ENCODE measurements at places on chromosomes 6 and 20.

- DNase-seq: no peak
Observed at GRCh38 chr6:14665827-14666724, 548.5 kb downstream of the CD83 start.

- DNase-seq: no peak
Observed at GRCh38 chr6:3372184-3372846, 84.5 kb downstream of the SLC22A23 start.

DNA sequence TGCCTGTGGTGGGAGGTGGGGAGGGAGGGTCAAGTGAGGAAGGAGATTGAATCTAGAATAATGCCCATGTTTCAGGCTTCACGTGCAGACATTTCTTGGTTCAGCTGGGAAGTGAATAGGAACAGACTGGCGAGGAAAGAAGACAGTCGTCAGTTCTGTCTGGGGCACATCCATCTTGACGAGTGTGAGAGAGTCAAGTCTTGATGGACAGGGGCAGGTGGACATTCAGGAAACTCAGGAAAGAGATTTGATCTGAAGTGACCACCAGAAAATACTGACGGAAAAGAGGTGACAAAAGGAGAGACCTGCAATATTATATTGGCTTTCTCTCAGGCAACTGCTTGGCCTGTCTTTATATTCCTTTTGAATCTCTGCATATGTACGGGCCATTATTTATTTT, 68.6 kb downstream of the ESR1 start:
- no peak for DNase-seq

- no peak for DNase-seq
Observed at GRCh38 chr6:95309545-95309944, 267.8 kb upstream of the MANEA start.

DNA sequence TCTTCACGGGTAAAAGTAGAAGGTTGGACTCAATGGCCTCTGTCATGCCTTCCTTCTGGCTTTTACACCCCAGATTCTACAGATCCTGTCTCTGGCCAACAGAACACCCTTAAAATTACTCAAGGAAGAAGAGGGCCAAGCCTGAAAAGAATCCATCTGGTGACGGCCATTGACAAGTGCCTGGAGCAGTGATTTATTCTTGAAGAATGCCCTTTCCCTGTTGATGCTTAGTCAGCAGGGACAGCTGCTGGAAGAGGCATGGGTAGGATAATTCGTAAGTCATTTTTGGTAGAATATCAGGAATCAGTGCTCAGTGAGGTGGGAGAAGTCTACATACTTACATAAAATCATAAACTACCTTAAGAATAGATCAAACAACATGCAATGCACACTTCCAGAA, 397.9 kb downstream of the SAMD5 start:
- no peak for DNase-seq

DNA sequence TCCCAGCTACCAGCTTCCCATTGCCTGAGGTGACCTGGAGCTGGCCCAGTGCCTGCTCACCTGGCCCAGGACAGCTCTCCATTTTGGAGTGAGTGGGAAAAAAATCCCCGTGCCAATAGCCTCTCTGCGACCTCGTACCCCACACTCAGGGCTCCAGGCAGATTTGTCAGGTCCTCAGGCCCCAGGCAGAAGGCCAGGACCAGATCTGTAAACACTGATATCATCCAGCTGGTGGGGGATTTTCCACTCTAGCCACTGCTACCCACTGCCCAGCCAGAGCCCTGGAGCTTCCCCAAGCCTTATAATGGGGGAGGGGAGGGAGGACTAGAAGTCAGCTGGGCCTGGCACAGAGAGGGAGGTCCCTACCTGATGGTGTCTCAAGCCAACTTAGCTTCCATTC, 1.3 kb upstream of the PGC start:
- no peak for DNase-seq

DNA sequence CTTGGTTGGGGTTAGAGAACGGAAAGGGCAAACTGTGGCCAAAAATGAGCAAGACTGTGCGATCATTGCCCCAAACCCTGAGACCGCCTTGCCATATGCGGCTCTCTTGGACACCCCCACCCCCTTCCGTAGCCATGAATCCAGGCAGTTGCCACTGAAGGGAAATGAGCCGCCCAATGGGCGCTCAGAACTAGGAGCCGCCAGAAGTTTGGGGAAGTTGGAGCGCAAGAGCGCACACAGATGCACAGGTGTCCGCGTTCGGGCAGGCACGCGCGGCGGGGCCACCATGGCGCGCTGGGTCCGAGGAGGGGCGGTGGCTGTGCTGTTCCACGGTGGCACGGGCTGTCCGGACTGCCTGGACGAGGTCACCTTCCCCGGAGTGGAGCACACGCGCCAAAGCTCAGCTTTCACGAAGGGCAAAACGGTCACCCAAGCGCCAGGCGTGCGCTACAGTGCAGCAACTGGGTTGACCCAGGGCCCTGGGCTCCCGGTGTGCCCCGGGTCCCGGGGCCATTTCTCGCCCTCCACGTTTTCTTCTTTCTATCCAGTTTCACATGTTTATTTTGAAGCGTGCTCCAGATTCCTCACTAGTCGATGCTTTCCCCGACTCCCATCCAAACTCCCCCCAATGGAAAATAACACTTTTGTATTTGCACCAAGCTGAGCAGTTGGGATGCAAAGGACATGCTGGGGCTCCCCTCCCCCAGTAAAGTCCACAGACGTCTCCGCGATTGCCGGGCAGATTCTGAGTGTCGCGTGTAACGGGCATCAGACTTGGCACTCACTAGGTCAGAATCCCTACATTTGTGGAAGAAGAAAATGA, 906 bp upstream of the PDE10A start:
- no peak for DNase-seq

GRCh38 chr20:44357555-44358125, 2.1 kb downstream of the HNF4A start:
- DNase-seq: no peak

DNA sequence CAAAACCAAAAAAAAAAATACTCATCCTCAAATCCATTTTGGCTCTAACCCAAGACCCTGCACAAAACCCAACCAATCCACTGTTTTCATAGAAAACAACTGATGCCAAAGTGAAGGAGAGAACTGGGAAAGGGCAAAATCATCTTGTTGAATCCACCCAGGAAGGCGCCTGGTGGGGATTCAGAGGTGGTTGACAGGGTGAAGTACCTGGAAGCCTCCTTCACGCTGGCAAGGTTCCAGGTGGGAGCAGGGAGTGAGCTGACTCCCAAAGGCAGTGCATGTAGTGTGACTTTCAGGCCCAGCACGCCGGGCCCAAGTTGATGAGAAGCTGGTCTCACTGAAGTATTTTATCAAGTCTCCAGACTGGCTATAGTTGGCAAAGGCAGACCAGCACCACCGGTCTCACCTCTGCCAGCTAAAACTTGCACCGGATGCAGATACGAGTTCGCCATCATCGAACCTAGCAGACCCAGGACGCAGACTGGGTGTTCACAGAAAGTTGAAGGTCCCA, 16.5 kb downstream of the PPP1R10 start:
- DNase-seq: no peak

GRCh38 chr6:143139239-143139784, 78.6 kb downstream of the AIG1 start:
- DNase-seq: peak; percentile 37

DNA sequence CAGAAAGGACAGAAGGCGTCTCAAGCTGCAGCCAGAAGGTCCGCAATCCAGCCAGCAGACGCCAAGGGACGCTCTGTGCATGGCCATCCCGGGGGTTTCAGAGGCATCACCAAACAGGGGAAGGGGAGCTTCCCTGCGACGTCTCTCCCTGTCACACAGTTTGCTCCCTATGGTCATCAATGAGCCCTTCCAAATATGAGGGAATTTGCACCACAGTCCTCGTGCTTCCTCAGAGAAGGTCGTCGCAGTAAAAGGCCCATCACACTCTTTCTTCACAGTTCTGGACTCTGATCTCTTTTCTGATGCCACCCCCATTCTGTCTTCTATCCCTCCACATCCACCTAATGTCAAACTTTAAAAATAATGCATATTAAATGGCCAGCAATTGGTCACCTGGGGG, 10.2 kb upstream of the FOXC1 start:
- no peak for DNase-seq

GRCh38 chr20:23081263-23081819, 4.8 kb downstream of the CD93 start:
- no peak for DNase-seq

DNA sequence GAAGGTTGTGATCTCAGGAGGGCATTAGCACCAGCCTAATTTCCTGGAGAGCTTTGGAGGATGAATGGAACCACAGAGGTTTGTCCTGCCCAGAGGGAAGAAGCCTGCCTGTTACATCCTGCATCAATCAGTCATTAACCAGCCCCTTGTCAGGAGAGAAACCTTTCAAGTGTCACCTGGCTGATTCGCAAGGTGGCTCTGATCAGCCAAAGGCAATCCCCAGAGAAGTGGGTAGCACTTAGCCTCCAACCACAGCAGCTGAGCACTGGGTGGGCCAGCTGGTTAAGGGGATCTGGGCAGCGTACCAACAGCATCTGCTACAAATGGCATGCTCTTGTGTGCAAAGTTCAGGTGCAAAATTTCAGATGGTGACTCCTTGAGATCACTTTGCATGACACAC, 26.9 kb downstream of the ANKEF1 start:
- no peak for DNase-seq

GRCh38 chr20:57560554-57561355, at the start of gene PCK1:
PCK1 (plus strand) TSS chr20:57561110; CDS start chr20:57561412, 302 bp downstream.
- DNase-seq: no peak

DNA sequence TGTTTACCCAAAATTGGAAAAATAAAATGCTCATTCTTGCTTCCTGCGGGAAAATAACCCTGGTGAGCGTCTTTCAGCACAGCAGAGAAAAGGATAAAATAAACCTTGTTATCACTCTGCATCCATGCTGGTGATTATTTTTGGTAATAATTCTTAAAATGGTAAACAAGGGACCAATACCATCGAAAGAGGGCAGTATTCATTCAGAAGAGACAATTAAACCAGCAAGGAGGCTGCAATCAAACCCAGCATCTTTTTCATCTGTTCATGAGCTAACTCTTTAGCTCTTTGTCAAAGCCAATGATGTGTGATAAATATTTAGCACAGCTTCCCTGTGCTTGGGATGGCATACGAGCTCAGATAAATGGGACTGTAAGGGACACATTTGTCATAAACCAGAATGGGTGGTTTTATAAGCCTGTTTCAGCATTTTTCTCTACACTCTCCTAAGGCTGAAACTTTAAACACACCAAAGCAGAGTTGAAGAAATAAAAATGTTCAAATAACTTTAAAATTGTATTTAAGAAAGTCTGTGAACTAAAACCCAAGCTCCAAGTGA, 34.4 kb downstream of the CDH26 start:
- DNase-seq: no peak

DNA sequence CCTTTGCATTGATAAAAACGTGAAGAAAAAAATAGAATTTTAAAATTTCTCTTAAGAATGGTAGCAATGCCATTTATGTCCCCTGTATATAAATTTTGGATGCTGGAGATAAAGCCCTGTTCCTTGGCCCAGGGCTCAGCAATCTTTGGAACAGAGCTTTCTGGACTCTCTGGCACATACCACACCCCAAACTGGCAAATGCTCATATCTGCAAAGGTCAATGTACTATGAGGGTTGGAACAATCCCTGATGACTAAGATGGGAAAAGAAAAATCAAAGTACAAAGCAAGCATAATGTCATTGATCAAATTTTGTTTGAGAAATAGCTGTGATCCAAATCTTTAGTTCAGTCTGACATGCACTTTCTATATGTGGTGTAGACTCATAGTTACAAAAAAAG, 158.1 kb upstream of the HCRTR2 start:
- no peak for DNase-seq
